ENCODE measurements at places on chromosomes 7 and 10.

- no peak for DNase-seq
These were observed 10.0 kb downstream of the ERLIN1 start for GRCh38 chr10:100175875-100176274.

- no peak for DNase-seq
These were observed 90.4 kb upstream of the KCNIP2 start for GRCh38 chr10:101933976-101934375.

- no peak for DNase-seq
These were observed 173.1 kb downstream of the JCAD start for GRCh38 chr10:29886299-29886698.

- DNase-seq: no peak
These were observed 17.9 kb upstream of the ACBD5 start for GRCh38 chr10:27258492-27258837.

DNA sequence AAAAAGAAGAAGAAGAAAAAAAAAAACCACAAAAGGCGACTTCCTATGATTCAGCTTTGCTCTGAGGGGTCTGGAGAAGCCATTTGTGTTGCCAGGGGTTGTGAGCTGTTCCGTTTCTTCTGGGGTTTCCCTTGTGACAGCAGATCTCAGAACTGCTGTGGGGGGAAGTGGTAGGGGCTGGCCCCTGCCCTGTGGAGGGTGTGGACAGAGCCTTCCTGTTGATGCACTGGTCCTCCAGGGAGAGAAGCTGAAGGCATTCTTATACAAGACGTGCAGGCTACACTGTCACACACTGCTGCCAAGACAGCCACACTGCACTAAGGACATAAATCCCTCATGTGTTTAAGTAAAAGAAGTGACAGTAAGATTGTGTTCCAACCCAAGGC lies 17.3 kb upstream of the CSGALNACT2 start:
- DNase-seq: no peak

GRCh38 chr10:49178489-49179471 lies 9.4 kb downstream of the TMEM273 start:
- no peak for DNase-seq

- DNase-seq: no peak
These were observed 106.4 kb downstream of the AMPH start for GRCh38 chr7:38524786-38525185.

DNA sequence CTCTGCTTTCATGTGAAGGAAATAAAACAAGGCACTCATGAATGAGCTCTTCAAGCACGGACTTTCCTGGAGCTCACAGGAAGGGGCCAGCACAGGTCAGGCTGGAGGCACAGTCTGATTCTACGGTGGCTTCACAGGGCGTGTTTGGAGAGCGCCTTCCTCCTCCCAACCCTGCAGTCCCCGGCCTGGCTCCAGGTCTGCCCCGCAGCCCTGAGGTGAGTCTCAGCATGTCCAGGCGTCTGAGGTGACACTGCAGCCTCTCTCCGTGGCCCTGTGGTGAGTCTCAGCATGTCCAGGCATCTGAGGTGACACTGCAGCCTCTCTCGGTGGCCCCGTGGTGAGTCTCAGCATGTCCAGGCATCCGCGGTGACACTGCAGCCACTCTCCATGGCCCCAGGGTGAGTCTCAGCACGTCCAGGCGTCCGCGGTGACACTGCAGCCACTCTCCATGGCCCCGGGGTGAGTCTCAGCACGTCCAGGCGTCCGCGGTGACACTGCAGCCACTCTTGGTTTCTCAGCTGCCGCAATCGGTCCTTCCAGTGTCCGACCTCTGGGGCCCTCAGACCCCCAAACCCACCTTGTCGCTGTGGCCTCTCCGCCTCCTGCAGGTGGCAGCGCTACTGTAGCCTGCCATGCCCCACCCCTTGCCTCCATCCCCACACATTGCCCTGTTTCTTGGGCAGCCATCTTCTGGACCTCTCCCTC lies 381.7 kb downstream of the DNAJB6 start:
- no peak for DNase-seq

DNA sequence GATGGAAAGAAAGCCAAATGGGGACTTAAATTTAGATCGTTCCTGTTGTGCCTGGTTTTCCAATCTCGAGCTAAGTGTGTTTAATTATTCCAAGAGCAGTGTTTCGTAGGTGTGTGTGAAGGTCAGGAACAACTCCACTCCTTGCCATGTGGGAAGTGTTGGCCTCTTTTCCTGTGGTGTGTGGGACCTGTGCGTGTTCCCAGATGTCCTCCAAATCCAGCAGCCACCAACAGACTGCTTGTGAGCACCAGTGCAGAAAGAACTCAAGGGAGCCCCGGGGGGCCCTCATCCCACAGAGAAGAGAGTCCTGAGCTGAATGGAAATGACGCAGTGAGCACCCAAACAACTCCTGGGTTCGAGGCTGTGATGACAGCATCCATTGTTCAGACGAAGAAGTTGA lies 227.7 kb downstream of the TMEM178B start:
- DNase-seq: no peak

DNA sequence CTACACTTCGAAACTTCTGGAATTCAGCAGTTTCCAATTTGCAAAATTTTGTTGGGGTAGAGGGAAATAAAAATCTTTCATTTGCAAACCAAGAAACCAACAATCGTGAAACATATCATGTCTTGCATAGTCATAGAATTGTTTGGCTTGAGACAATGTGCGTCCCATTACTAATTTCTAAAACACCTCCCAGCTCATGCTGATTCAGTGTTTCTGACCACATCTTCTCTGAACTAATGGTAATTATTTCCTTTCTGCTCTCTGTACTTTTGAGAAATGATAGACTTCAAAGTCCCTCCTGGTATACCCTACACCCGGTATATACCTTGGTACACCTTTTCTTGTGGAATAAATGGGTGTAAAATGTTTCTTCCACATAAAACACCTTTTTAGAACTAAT lies 41.8 kb upstream of the TSPAN13 start:
- DNase-seq: no peak

GRCh38 chr7:49636400-49636799 lies 137.0 kb upstream of the VWC2 start:
- no peak for DNase-seq

DNA sequence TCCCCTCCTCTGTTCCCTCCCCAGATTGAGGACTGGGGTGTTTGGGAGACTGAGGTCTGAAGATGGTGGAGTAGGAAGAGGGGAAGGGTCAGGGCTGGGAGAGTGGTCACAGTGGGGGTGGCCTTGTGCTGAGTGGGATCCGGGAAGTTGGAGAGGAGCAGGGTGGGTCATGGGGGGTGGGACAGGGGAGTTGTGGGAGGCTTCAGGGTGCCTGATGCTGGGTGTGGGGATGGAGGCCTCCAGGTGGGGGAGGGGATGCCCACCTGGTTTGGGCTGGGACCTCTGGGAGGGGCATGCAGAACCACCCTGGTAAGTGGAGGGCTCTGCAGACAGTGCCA lies 2.6 kb downstream of the ZNF775 start:
- DNase-seq: no peak

- no peak for DNase-seq
These were observed 19.8 kb downstream of the TSPAN14 start for GRCh38 chr10:80473692-80474596.

DNA sequence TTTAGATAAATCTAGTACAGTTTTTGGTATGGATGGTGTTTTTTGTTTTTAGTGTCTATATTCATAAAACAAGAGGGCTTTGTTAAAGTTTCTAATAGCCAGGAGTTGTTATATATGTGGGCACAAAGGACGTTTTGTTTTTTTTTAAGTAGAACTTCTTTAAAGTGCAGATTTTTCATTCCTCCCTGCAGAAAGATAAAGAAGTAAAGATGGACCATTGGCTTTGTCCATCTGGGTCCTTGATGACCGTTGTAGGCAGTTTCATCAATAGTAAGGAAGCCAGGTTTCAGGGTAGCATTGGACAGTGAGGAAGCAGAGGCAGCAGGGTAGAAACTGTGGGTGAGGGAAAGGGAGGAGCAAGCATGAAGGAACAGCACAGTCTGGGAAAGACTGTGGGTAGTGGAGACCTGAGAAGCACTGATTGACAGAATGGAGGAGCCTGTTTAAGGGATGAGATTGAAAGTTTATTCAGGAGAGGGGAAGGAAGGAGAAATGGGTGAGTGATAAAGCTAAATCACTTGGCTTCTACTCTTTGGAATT lies 5.3 kb downstream of the CALU start:
- no peak for DNase-seq

DNA sequence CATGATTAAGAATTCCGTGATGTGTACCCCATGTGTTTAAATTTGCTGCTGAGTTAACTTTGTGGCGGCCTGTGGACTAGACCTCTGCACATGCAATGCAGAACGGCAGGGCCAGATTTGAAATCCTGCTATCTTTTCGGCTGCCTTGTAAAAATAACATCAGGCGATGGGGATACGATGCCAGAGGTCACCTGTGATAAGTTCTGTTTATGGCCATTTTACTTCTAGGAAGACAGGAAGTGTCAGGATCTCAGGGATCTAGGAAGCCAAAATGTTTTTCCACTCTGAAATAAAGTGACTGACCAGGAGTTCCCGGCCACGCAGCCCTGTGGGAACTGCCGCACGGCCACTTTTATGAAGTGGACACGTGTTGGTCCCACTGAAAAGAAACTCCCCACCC lies 77.5 kb downstream of the EGFR start:
- no peak for DNase-seq

DNA sequence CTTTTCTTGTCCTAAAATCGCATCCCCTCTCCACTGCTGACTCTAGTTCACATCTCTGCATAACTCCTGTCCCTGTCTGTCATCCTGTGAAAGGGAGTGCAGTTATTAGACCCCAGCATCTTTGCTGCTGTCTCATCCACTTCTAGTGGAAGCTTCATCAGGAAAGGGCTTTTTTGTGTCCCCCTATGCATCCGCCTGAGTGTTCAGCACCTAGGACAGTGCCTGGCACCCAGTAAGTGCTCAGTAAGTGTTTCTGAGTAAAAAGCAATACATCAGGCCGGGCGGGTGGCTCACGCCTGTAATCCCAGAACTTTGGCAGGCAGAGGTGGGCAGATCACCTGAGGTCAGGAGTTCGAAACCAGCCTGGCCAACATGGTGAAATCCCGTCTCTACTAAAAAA lies 211.8 kb upstream of the FOXK1 start:
- no peak for DNase-seq

DNA sequence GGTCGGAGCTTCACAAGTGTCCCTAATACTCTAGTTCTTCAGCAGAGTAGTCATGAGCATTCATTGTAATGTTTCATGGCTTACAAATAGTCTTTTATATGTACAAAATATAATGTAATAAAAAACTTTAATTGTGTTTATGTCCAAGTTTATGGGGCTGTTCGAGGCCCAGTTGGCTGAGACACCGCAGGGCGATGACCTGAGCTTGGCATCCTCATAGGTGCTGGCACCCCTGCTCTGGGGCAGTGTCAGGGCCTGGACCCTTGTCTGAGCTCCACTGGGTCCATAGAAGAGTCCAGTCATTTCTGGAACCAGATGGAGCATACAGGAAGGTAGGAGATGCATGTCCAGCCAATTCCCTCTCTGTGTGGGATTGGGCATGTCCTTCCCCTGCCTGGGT lies 12.9 kb upstream of the ZMIZ1 start:
- DNase-seq: no peak

DNA sequence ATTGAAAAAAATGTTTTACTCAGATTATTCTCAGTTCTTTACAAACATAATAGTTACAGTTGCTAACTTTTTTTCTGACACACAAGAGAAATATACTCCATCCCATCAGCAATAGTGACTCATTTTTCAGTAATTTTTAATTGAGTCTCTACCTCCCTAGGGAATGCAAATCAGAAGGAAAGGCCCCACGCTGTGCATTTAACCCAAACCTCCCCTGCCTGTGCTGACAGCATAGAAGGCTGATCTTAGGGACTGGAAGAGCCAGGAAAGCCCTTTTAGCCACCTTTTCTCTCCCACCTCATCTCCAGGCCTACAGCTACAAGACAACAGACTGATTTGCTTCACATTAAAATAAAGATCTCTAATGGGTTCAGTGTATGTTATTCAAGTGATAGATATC lies 24.7 kb upstream of the PIK3CG start:
- DNase-seq: no peak

GRCh38 chr10:114504769-114505579 lies 100.7 kb upstream of the AFAP1L2 start:
- DNase-seq: no peak

GRCh38 chr7:7565746-7566650 lies 686 bp upstream of the MIOS start:
- no peak for DNase-seq

- no peak for DNase-seq
These were observed 146.4 kb downstream of the RPS24 start for GRCh38 chr10:78179886-78180705.

DNA sequence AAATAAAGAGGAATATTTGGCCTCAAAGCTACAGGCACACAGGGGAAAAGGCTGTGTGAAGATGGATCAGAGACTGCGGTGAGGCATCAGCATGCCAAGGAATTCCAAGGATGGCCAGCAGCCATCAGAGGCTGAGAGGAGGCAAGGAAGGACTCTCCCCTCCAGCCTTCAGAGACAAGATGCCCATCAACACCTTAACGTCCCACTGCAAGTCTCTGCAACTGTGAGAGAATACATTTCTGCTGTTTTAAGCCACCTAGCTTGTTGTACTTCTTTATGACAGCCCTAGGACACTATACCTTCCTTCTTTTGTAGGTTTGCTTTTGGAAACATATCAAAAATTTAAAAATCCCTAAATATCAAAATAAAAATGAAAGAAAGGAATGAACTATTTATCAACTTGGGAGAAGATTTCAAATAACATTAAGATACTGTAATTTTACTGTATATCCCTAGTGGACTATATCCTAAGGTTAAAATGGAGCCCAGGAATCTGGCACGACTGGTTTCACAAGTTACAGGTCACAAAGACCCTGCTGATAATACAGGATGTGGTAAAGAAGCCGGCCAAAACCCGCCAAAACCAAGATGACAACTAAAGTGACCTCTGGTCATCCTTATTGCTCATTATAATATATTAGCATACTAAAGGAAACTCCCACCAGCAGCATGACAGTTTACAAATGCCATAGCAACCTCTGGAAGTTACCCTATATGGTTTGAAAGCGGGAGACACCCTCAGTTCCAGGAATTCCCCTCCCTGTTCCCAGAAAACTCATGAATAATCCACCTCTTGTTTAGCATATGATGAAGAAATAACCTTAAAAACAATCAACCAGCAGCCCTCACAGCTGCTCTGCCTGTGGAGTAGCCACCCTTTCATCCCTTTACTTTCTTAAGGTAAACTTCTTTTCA lies 185.2 kb downstream of the AVL9 start:
- no peak for DNase-seq

All from stimulated activated CD8-positive, alpha-beta memory T cell treated with anti-CD3 and anti-CD28 coated beads, Interleukin-15, amount 100 ng/mL, for 1 hour (primary cell).